ENCODE measurements at places on chromosomes 4 and X.
A peak's percentile ranks its signal among the peaks of the same experiment; 100 is the strongest.

DNA sequence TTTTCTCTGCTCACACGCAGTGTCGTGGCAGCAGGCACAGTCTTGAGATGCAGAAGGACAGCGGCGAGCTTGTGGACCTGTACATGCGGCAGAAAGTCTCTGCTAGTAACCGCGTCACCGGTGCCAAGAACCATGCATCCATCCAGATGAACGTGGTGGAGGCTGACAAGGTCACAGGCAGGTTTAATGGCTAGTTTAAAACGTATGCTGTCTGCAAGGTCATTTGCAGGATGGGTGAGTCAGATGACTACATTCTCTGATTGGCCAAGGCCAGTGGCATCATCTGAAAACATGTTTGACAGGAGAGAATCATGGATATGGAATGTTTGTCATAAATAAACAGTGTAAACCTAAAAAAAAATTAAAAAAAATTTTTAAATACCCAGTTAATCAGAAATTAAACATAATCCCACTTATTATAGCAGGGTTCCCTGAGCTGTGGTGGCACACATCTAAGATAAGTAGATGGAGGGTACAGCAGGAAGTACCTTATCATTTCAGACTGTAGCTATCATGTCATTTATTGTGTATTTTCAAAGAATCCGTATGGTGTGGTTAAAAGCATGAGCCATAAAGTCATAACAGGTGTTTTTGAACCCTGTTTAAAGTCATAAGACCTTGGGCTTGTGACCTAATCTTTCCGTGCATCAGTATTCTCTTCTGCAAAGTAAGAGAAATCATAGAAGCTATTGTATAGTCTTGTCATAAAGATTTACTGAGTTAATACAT is 7.5 kb upstream of the BMP2K start:
- peak; percentile 56 for ATAC-seq

DNA sequence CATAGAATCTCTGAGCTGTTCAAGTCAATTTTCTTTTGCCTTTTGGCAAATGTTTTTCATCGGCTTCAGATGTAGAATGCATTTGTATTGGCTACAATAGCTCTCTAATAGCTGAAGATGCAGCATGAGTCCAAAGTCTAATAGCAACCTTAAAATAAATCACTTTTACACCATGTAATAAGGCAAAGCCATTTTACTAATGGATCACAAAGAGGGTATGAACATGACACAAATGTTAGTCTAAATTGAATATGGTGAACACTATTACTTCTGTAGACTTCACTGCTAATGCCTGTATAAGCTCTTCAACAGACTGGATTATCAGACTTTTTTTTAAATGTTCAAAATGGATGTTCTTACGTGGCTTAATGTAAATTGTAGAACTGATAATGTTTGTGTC is 645.3 kb downstream of the TLL1 start:
- ATAC-seq, result no peak

DNA sequence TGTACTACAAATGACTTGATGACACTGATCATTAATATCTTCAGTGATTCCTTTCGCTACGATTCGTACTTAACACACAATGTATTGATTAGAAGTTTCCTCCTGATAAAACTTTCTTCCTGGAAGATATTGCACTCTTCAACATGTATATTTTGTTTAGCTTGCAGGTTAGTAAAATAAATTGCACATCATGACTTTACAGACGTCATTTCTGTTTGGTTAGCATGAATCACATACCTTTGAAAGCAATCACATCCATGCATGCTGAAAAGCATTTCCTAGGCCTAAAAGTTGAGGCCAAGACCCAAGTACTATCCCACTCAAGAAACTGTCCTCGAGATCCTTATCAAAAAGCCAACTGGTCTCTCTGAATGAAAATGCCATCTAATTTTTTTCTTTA is 1841.0 kb upstream of the PCDH7 start:
- no peak for ATAC-seq

GRCh38 chrX:11470250-11470974 is 177.2 kb downstream of the AMELX start:
- ATAC-seq, result no peak

DNA sequence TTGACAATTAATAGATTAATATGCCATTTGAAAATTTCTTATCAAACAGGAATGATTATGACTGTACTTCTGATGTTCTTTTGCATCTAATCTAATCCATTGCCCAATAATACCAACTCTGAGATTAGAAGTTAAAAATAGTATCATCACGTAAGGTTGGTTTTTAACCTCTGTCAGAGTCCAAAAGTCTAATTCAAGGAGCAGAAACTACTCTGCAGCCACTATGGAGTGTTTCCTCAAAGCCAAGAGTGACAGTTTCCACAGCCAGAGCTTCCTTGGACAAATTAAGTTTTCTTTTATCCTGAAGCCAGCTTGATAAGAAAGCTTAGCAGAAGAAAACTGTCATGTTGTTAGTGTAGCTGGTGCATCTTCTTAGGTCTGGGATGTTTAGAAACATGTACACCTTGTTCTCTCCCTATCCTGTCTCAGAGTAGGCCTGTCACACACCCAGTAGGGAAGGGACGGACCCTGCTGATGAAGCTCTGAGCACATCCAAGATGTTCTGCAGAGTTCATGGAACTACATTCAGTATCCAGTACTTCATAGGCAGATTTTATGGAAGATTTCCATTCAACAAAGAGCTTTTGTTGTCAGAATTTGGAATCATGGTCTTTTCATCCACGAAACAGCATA is 20.4 kb upstream of the PI4K2B start:
- ATAC-seq, result no peak

DNA sequence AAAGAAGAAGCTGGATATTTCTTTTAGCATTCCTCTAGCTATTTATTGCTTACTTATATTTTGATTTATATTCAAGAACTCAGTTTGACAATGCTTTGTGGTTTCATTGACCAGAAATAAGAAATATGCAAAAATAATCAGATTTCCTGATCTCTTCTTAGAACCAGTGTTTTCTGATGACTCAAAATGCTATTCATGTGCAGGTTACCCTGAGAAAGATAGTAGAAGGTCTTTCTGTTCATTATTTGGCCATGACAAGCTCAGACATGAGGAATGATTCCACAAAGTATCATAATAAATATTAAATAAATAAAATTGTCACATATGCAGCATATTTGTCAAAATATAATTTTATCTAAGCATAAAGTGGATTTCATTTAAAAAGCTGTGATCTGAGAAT is 24.1 kb downstream of the ADH7 start:
- no peak for ATAC-seq

DNA sequence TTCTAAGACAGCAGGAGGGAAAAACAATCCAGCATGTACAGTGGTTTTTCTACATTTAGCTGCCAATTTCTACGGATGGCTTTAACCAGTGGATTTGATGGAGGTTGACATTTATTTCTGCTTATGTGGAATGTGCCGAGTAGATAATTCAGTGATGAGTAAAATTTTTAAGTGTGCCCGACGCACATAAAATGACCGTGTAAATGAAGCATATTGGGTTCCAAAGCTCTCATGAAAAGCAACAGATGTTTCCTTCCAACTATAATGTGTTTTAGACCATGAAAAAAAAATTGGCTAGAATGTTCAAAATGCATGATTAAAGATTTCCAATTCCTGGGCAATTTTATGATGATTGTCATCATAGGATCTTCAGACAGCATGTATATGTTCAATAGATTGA is 14.1 kb downstream of the INPP4B start:
- ATAC-seq, result no peak

DNA sequence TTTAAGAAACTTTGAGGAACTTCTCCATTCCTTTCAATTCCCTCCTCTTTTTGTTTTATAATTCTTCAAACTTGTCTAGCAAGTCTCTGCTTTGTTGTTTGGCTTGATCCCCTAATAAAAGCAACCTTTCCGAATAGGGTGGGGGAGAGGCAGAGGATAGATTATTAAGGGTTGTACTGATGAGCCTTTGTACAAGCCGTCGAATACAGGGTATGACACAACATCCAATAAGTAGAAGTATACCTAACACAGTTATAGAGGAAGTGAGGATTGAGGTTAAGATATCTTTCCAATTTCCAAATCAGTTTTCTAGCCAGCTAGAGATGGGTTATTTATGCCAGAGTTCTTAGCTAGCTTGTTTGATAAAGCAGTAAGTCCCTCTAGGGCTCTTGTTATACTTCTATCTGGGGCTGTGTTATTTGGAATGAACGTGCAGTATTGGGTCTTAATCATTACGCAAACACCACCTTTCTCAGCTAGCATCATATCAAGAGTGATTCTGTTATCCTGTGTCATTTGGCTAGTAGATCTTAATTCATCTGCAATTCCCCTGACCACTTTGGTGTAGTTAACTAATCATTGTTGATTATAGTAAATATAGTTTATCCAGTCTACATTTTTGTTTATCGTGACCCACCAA is 18.5 kb downstream of the METAP1 start:
- ATAC-seq, result peak; percentile 35

- ATAC-seq, result no peak
Measured at GRCh38 chr4:143417679-143418403, 81.2 kb downstream of the GAB1 start.

DNA sequence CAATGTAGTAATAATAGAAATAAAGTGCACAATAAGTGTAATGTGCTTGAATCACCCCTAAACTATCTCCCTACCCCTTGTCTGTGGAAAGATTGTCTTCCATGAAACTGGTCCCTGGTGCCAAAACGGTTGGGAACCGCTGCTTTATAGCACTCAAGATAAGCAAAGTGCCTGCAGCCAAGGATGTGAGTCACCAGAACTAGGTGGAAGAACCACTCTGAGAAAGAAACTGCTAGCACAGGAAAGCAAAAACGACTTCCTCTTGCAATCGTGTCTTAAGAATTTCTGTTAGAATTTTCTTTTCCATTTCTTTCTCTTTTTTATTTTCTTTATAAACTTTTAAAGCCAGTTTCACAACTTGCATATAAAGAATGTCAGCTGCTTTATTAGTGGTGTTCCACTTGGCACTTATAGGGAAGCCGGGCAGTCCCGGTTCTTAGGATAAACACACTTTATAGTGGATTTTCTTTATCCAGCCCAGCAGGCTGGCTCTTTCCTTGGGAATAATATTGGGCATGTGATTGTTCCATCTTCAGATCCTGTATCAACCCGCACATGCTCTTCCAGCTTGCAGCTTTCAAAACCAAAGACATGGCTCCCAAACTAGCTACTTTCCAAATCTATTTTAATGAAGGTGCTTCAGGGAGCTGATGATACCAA is 32.3 kb upstream of the CXCL8 start:
- no peak for ATAC-seq

DNA sequence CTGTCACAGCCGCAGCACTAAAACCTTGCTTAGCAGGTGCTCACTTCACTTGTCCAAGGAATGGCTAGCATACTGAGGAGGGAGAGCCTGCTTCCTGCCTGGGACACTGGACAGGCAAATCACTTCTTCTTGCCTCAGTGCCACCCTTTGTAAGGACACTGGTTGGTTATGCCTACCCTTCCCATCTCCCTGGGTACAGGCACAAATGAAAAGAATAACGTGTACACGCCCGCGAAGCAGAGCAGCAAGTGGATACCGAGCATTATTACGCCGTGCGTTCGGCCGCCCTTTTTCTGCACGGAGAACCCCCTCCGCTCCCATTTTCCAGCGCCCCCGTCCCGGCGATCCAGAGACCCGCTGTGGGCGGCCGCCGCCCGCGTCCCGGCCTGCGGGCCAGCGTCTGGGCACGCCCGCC is 338 bp upstream of the KLHL2 start:
- ATAC-seq, result peak; percentile 11

GRCh38 chr4:185742766-185743165 is 69.2 kb downstream of the SORBS2 start:
- no peak for ATAC-seq

DNA sequence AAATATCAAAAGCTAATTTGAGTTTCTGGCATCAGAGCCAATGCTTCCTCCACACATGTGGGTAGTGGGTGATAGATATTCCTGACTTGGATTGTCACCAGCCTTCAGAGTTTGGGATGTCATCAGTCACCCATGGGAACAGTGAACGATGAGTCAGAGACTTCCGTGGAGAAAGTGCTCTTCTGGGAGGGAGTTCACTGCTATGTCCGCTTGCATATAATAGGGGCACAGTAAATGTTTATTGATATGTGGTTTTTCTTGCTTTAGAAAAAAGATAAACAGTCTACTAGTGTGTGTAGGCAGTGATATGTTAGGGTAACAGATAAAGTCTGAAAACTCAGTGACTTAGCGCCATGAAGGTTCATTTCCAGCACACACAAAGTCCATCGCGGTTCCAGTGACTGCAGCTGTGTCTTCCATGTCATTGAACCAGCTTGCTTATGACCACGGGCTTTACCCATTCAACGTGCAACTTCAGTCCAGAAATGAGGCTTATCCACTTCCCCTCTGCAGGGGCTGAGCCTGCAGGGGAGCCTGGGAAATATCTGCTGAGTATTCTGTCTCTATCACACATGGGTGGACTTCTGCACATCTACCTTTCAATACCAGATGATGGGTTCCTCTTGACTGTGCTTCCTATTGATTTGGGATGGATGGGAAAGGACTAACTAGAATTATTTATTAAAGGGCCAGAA is 87.7 kb upstream of the WWC2 start:
- no peak for ATAC-seq

DNA sequence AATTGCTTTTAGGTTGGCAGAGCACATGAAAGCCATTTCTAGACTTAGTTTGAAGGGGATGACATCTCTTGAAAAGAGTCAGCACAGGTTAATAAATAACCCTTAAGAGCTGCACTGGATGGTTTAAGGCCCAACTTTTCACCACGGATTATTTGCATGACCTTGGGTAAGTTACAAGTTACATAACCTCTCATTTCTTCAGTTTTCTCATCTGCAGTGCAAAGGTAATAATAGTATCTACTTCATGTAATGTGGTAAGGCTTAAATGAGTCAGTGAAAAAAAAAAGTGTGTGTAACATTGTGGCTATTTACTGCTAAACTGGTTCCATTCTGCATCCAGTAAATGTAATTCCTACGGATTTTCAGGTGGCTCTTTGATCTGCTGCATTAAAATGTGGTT is 715.8 kb downstream of the CCSER1 start:
- ATAC-seq, result no peak

DNA sequence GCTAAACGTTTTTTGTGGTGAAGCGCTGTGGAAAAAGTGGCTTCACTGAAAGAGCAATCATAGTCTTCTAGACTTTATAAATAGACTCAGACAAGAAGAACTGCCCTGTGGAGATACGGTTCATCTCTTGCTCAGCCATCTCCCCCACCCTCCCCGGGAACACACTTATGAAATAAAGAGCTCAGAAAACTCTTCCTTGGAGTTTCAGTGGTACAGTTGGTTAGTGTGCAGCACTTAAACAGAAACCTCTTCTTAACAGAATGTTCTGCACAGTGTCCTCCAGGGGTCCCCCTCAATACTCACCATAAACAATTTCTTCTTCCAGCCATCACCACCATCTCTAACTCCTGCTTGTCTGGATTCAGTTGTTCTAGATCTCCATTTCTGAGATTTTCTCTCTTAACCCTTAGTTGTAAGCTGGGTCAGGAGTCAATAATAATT is 313.0 kb downstream of the ARHGAP10 start:
- peak; percentile 38 for ATAC-seq

- ATAC-seq, result no peak
Measured at GRCh38 chr4:150007512-150007911, 70.7 kb upstream of the DCLK2 start.
